ENCODE measurements at places on chromosomes 7 and 10.

GRCh38 chr7:25978466-25978865 lies 173.5 kb upstream of the NFE2L3 start:
- no peak for DNase-seq

- DNase-seq: peak; percentile 2
These were observed 18.7 kb upstream of the ZNF488 start for GRCh38 chr10:47402641-47403301.

GRCh38 chr10:70500812-70501301 lies 22.3 kb downstream of the PALD1 start:
- no peak for DNase-seq

DNA sequence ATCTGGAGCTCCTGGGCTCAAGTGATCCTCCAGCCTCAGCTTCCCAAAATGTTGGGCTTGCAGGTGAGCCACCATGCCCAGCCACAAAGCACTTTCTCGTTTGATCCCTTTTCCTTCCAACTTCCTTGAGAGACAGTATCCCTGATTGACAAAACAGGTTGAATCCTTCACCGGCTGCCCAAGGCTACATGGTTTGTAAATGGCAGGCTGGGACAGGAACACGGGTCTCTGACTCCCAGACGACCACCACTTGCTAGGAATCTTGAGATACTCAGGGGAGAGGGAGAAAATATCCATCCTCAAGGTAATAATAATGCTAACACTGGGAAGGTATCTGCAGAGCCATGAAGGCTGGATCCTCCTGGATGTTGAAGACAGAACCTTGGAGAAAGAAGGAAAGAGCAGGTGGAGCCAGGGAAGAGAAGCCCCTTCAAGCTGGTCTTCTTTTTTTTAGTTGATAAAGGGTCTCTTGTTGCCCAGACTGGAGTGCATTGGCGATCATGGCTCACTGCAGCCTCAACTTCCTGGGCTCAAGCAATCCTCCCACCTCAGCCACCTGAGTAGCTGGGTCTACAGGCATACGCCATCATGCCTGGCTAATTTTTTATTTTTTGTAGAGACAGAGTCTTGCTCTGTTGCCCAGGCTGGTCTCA lies 19.8 kb downstream of the MMRN2 start:
- DNase-seq: no peak

DNA sequence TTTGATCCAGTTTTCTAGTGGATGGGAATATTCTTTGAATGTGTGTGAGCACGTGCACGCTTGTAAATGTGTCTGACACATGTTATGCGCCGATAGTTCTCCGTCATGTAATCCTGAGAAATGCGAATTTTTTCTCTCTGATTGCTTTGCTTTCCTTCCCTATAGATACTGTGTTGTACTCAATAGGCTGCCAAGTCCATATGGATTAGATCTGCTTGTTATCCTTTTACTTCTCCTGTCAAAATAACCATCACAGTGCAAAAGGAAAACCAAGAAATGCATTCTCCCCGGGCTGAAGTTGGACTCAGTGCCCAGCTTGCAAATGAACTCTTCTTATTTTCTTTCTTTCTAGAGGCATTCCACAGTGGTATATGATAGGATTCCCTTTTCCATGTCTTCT lies 131.9 kb downstream of the KIAA1217 start:
- DNase-seq: no peak

DNA sequence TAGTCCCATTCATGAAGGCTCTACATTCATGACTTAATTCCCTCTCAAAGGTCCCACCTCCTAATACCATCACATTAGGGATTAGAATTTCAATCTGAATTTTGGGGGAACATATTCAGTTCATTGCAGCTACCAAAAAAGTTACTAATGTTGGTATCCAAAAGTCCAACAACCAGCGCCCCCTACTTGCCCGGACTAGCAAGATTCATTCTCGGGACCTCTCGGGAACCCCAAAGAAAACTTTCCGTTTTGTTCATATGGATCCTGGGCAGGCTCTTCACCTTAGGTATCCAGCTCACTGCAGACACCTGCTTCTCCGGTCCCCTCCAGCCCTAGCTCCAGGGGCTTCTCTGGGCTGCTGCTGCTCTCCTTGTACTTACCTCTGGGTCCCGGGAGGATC lies 8.9 kb upstream of the GRK5 start:
- DNase-seq: no peak

- no peak for DNase-seq
These were observed 22.3 kb downstream of the GTF2IRD1 start for GRCh38 chr7:74475987-74476350.

GRCh38 chr10:23432639-23433038 lies 6.2 kb upstream of the OTUD1 start:
- no peak for DNase-seq

DNA sequence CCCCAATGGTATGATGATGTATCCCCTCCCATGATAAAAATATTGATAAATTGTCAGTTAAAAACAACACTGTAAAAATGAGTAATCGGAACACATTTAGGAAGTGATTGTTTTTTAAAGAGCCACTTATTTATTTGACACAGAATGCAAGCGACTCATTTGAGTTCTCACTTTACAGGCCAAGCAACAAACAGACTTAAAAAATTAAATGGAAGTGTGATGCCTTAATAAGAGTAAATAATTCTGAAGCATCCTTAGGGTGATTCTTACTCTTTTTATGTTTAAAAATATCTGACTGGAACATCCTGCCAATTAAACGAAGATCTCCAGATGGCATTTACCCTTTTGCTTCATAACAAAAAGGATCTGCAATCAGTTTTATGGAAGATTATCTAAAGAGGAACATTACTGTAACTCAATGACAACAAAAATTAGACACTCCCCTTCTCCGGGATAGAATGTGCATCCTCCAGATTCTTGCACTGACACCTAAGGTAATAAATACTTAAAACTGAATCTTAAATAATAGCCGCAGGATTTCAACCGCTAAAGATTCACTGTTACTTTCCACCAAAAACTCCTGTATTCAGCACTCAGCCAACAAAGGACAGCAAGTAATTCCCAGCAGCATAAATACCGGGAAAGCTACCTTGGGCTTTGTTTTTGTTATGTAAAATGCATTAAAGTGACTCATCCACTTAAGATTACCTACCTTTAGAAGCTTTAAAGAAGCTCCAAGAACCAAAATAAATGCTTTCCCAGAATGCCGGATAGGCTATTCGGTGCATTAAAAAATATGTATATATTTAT lies 1.7 kb downstream of the CACNA2D1 start:
- peak; percentile 36 for DNase-seq

DNA sequence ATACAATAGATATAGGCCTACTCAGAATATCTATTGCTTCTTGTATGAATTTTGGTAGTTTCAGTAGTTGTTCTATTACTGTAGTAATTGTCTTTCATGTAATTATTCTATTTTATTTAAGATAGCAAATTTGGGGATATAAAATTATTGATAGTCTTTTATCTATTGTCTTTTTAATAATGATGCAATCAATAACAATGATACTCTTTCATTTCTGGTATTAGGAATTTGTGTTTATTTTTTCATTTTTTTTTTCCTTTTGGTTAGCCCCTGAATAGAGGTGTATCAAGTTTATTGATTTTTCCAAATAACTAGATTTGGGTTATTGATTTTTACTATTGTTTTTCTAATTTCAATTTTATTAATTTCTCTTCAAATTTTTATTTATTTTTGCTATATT lies 1503.7 kb downstream of the REEP3 start:
- DNase-seq: no peak

GRCh38 chr7:147509541-147510200 lies 1080.9 kb upstream of the C7orf33 start:
- DNase-seq: no peak

GRCh38 chr7:13800694-13801448 lies 188.6 kb downstream of the ETV1 start:
- DNase-seq: no peak

- no peak for DNase-seq
These were observed 11.1 kb upstream of the SDK1 start for GRCh38 chr7:3289996-3290395.

- no peak for DNase-seq
These were observed 75.9 kb downstream of the ELMO1 start for GRCh38 chr7:37372750-37373149.

DNA sequence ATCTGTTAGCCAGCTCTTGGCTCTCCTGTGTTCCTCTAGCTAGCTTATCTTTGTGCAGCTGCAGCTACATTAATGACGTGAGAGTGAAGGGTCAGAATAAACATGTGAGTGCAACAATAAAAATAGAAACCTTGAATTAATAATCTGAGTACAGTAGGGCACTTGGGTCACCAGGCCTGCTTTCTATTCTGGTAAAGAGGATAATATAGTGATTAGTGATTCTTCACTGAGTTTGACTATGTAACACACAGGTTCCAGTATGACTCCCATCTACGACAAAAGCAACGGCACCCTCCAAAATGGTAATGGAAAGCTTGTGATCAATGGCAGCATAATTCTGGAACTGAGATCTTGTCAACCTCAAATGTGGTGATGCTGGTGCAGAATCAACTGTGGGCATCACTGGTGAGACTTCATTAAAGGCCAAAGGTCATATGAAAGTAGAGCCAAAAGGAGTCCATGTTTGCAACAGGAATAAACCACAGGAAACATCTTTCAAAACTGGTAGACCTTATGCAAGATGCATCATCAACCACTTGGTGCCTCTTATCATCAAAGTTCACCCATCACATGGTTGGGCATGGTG lies 77.6 kb downstream of the NRBF2 start:
- no peak for DNase-seq

Measured in DMS79 (cell line).